ENCODE measurements at places on chromosomes 4 and X.

- DNase-seq: no peak
Observed at GRCh38 chr4:151263455-151263854, 13.5 kb upstream of the PRSS48 start.

DNA sequence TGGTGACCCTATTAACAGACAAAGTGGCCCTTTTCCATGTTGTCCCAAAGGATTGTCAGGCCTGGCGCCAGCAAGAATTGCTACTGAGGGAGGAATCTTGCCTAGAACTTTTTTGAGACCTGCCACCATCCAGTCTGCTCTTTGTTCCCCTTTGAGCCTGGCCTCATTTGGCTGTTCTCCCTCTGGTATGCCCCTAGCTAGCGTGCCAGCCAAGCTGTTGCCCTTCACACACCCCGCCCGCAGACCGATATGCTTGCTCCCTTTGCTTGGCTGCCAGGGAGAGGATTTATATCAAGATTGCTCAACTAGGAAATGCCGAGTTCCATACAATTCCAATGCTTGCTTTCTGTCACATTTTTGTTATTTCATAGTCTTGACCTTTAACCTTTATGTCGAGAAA is 24.4 kb downstream of the IGSF1 start:
- DNase-seq: no peak

DNA sequence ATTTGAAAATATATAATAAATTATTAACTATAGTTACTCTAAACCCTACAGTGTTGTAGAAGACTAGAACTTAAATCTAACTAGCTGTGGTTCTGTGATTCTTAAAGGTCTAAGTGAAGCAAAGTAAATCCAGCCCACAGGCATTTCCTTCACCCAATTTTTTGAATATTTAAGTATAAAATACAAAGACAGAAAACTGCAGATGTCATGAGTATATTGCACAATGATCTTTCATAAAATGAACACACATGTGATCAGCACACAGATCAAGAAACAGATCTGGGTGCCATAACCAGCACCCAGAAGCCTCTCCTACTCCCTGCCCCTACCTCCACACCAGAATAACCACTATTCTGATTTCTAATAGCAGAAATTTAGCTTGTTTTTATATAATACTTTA is 82.9 kb downstream of the CAMK2D start:
- no peak for DNase-seq

DNA sequence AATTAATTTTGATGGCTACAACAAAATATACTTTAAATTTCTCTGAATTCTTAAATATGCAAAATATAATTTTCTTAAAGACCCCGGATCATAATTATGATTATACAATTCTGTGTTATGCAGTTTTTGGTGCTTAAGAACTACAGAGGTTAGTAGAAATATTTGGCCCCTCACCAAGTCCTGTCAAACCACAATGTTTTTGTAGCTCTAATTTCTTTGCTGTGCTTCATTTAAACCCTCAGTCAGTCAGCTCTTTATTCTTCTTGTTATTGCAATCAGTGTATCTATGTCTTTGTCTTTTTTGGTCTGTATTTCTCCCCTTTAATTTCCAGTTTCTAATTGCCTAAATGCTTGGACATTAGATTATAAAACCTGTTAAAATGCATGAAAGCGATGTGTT is 186.1 kb downstream of the CAMK2D start:
- no peak for DNase-seq

- DNase-seq: no peak
Observed at GRCh38 chr4:70741867-70742658, 20.3 kb downstream of the RUFY3 start.

- DNase-seq: no peak
Observed at GRCh38 chrX:94576367-94577004, 902.5 kb downstream of the FAM133A start.

DNA sequence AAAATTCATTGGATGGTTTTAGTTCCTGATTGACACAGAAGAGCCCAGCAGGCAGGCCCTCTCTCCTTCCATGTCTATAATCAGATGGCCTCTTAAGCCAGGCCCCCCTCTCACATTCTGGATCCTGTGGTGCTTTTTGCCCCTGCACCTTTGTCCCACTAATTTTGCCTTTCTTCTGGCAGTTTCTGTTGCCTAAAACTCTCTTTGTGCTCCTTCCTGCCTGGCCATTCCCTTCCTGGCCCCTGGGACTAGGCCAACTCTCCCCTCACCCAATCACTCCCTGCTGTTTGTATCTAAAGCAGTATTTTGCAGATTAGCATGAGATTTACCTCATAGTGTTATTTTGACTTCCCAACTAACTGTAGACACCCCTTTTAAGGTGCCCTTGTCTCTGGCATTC is 42.7 kb upstream of the DDX3X start:
- no peak for DNase-seq

GRCh38 chr4:3531318-3531878 is 824 bp downstream of the LRPAP1 start:
- DNase-seq: no peak

- no peak for DNase-seq
Observed at GRCh38 chrX:147893741-147894140, 18.0 kb upstream of the FMR1 start.

DNA sequence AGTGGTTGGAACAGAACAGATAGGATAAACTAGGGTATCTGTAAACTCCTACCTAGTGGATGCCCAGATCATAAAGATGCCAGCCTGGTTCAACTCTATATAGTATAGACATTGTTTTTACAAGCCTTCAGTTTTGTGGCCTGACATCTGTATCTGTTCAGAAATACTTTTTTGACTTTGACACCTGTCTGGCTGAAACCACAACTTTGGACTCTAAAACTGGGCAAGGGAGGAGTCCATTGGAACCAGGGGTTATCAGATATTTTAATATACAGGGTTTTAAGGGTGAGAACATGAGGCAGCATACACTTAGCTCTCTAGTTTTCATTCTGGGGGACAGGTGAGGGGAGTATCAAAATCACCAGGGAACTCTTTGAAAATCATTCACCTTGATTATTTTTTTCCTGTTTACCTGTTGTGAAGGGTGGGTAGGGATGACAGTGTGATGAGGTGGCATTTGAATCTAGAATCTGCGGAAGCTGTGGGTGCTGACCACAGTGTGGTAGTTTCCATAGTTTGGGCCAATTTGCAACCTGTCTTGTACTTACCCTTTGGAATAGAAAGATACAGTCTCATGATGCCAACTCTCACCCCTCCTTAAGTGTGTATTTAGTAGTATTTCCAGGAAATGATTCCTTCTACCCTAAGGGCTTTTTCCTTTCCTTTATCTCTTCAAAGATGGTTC is 20.6 kb downstream of the GAB1 start:
- no peak for DNase-seq

- no peak for DNase-seq
Observed at GRCh38 chr4:152459326-152459725, 76.6 kb downstream of the FBXW7 start.

DNA sequence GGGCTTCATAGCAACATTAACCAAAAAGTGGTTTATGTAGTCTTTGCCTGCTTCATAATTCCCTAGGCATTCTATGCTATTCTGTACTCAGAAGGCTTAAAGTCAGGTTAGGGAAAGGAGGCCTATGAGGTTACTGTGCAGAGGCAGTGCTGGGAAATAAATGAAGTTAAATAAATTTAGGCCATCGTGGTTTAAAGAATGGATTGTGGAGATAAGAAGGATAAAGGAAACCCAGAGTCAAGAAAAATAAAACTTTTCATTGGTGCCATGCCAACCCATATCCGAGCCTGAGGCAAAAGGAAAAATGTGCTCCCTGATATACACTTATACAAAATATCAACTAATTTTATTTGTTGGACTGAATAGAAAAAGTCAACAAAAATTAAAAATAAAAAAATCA is 70.2 kb downstream of the AR start:
- DNase-seq: no peak

DNA sequence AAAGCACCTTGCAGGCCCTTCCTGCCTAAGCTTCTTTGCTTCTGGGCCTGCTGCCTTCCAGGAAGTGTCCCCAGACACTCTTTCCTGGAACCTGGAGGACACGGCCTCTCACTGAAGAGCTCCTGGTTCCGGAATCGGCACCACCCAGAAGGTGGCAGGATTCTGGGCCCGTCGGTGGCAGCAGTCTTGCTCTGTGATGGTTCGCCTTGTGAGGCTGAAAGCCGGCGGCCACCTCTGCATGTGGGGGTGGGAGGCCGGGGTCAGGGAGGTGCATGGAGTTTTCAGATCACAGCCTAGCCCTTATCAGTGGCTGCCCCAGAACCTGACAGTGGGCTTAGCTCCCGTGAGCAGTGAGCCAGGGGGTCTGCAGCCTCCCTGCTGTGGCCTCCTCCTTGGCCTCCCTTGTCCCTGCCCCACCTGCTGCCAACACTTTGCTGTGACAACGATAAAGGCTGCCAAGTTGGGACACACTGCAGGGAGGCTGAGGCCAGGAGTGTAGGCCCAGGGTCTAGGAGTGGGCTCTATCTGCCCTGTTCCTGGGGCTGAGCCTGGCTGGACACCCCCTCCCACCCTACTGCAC is 30.8 kb upstream of the GPR78 start:
- DNase-seq: no peak

- peak; percentile 22 for DNase-seq
Observed at GRCh38 chr4:55604996-55605395, 13.0 kb upstream of the PDCL2 start.

- no peak for DNase-seq
Observed at GRCh38 chrX:10615931-10616774, 4.2 kb downstream of the MID1 start.

GRCh38 chr4:110154582-110154981 is 43.8 kb downstream of the ELOVL6 start:
- no peak for DNase-seq

- DNase-seq: no peak
Observed at GRCh38 chr4:184671101-184671500, 21.6 kb downstream of the PRIMPOL start.

GRCh38 chrX:133493366-133493765 is 78.1 kb upstream of the GPC4 start:
- no peak for DNase-seq

GRCh38 chr4:146577111-146577510 is 55.4 kb upstream of the SLC10A7 start:
- DNase-seq: no peak

- no peak for DNase-seq
Observed at GRCh38 chrX:107654566-107654871, 26.2 kb downstream of the PRPS1 start.

GRCh38 chrX:50081282-50081889 is 119.4 kb downstream of the AKAP4 start:
- no peak for DNase-seq

GRCh38 chrX:111254896-111255693 is 15.2 kb downstream of the CAPN6 start:
- no peak for DNase-seq

DNA sequence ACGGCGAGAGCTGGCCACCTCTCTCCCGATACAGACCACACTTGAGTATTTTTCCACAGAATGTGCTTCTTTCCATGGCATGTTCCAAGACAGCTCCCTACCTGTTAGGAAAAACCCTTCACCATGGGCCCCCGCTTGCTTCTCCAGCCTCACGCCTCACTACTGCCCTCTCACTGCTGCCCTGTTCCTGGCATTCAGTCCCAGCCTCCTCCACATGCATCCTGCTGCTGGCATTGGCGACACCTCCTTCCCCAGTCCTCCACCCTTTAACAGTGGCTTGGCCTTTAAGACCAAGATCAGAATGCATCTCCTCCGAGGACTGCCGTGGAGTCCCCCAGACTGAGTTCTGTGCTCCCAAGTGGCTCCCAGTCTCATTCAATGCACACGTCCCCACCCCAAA is 10.7 kb downstream of the PNMA6F start:
- DNase-seq: no peak

DNA sequence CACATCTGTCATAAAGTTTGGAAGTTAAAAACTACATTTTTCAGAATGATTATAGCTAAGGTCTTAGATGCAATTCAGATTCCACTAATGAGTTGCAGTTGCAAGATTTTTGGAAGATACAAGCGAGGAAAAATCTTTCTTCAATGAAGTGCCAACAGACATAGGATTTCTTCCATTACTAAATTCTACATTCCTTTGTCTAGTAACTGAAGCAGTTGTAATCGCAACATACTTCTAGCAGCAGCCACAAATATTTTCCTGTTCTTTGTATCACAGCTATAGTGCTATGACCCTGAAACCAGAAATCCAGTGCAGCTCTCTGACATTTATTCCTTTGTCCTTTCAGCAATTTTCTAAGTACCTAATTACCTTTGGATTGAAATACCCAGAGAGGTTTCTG is 225.2 kb upstream of the SLIT2 start:
- DNase-seq: no peak

GRCh38 chrX:118976599-118977340 is 2.4 kb downstream of the LONRF3 start:
- DNase-seq: no peak

DNA sequence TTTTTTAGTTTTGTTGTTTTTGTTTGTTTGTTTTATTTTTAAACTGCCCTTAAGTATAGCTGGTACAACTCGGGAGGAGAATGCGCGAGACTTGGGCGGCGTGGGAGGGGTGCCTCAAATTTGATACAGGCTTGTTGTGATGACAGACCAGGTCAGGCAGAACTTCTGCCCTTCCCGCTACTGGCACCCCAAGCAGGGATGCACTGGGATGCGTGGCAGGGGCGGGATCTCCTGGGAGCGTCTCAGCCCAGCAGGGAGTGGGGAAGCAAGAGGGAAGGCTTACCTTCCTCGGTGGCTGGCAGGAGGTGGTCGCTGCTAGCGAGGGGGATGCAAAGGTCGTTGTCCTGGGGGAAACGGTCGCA is 851 bp downstream of the SFRP2 start:
- DNase-seq: no peak

DNA sequence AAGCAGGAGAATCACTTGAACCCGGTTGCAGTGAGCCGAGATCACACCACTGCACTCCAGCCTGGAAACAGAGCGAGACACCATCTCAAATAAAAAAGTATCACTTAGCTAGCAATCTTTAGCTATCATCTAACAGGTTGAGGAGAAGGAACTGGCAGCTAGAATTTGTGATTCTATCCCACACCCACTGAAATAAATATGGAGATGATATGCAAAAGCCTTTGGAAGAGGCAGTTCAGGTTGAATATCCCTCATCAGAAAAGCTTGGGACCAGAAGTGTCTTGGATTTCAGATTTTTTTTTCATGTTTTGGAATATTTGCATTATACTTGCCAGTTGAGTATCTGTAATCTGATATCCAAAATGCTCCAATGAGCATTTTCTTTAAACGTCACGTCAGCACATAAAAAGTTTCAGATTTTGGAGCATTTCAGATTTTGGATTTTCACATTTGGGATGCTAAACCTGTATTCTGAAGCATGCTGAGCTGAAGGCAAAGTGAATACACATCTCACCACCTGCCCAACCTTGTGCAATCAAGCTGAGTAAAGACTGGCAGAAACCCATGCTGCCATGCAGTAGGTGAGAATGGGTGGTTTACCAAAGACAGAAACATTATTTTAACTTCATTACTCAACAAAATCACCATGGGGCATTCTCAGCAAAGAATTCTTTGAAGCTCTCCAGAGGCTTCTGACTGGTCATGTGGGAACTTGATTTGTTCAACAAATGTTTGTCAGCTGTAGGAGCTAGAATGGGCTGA is 159.3 kb downstream of the SH3KBP1 start:
- DNase-seq: no peak

DNA sequence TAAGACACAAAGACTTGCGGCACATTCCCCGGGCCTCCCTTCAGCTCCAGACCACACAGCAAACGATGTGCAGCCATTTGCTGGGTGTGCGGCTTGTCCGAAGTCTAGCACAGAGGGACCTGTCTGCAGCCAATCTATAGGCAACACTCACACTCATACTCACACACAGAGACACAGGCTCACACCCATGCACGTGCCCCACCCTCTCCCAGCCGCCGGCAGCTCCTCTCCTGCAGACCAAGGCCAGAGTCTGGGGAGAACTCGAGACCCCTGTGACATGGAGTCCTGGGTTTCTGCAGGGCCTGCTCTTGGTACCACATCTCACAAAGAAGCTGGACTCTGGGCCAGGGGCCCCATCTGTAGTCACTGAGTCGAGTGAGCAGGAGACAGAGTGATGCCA is 245.4 kb upstream of the PSAPL1 start:
- DNase-seq: no peak
